ENCODE measurements at places on chromosomes 4 and X.
A peak's percentile ranks its signal among the peaks of the same experiment; 100 is the strongest.

DNA sequence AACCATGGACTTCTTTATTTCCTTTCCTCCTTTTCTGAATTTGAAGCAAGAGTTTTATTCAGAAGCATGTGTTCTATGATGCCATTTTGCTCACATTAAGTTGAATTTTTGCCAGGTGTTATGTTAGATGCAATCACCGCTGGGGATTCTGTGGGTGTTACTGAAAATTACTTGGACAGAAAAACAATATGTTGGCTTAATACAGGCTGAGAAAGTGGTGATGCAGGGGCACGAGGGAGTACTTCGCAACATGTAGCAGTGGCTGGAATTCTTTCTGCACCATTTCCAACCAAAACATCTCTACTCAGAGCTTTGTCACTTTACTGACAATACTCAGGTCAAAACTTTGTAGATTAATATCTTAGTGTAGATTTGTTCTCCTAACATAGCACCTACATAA, 109.2 kb upstream of the PCDH18 start:
- no peak for DNase-seq

DNA sequence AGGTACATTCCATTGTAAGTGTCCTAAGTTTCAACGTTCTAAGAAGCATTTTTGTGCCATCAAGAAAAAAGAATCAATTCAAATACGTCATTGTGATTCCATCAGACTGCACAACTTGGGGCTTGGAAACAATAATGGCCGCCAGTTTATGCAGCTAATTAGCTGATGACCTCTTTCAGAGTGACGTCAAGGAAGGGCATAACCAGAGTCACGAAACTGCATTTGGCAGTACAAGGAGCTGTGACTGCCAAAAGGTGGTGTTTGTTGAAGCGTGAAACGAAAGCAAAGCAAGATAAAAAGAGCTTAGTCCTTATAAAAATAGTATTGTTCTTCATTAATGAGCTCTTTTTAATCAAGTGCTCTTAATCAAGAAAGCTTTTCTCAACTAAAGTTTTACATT, 81.1 kb upstream of the SH3RF1 start:
- DNase-seq = peak; percentile 47

GRCh38 chr4:107065201-107065600, 29.1 kb upstream of the DKK2 start:
- DNase-seq = no peak

- DNase-seq = no peak
Observed at GRCh38 chr4:85760511-85760910, 285.6 kb downstream of the ARHGAP24 start.

DNA sequence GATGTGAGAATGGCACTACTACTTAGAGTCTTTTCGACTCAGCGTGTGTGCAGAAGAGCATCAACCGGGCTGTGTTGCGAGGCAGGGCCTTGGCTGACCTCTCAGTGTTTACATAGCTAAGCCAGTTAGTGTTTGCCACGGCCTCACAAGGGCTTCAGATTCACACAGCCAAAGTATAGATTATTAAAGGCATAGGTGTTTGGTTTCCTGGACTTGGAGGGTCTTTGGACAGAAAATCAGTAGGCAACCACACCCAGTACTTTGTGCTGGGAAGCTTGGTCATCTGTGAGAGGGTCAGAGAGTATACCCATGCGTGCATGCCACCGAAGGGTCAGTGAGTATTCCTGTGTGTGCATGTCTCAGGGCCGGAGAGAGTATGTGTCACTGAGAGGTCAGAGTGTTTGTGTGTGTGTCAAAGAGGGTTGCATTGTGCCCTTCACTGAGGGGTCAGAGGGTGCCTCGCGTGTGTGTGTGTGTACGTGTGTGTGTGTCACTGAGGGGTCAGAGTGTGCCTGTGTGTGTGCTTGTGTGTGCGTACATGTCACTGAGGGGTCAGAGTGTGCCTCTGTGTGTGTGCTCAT, 69.7 kb upstream of the MSANTD1 start:
- no peak for DNase-seq

DNA sequence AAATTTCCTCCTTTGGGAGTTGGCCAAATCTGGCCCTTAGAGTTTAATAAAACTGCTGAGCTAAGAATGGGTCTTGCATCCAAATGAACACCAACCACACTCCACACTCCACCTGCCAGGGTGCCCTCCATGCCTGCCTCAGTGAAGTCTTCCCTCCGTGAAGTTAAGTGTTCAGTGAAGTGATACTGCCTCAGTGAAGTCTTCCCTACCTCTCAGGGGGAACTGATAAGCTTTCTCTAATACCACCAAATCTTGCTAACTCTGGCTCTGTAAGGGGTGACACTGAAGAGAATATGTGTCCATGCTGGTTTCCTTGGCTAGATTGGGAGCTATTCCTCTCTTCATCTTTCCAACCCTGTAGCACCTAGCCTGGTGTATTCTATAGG, 27.9 kb downstream of the MED28 start:
- DNase-seq = no peak

- no peak for DNase-seq
Observed at GRCh38 chrX:103503163-103503852, 16.0 kb downstream of the RAB40A start.

- no peak for DNase-seq
Observed at GRCh38 chr4:22191565-22191964, 243.0 kb upstream of the KCNIP4 start.

DNA sequence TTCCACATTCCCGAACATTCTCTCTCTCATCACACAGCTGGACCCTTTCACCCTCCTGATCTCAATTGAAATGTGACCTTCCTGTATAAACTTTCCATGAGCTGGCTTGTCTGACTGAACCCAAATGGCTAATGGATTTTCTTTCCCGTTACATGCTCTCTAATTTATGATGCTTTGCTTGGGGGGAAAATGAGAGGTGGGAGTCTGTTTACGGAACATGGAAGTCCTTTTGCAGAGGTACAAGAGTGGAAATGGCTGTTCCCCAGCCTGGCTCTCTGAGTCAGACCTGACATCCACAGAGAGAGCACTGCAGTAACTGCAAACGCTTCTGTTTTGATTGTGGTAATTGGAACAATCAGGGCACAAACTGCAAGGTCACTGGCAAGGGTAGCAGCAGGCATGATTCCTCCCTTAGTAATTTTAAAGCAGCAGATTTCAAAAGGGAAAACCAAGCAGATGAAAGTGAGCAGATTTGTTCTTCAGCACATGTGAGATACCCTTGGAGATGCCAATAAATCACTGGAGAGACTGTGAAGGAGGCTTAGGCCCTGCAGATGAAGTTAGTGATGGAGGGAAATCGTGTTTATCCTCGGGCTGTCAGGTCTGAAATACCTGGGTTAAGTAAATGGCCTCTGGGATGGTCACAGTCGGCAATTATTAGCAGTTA, 83.9 kb downstream of the SNCA start:
- no peak for DNase-seq

DNA sequence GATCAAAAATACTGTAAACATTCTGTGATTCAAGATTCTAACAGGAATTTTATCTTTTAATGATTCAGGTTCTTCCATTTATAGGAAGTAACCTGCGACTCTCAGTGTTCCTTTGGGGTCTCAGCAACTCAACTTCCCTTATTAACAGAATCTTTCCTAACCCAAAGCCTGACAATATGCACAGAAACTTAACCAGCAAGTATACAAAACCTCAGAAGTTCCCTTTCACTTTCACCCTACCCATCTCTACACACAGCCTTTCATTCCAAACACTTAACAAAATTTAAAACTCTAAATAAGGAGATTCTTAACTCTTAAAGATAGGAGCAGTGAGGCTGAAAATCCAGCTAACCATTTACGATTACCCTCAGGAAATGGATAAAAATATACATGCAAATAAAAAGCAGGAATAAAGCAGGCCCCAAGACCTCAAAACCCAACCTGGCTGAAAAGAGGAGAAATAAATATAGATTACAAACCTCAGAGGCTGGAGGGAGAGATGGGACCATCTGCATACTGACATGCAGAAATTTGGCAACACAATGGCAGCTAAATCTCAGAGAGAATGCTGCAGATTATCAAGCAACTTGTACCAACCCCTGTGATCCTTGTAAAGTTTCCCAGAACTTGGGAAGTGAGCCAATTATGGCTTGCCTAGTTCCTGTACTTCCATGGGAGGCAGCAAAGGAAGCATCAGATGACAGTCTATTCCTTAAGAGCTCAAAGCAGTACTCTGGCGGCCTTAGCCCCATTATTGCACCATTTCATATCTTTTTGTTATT, 101.0 kb downstream of the ATP11C start:
- no peak for DNase-seq

DNA sequence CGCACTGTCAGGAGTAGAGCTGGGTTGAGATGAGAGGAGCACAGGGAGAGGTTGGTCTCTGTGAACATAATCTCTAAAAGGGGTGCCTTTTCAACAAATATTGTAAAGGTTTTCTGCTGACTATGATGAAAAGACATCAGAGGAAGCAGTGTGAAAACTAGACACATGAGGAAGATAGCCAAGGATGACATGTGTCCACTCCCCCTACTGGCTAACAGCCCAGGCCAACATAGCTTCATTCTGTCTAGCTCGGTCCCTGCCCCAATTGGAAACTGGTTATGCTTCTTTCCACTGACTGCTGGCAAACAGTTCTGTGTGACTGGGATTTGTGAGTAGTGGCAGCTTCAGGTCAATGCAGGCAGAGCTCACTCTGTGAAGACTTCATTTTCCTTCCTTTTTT, 115.4 kb upstream of the ESX1 start:
- DNase-seq = no peak

GRCh38 chr4:1255151-1255550, 6.2 kb upstream of the CTBP1 start:
- no peak for DNase-seq

DNA sequence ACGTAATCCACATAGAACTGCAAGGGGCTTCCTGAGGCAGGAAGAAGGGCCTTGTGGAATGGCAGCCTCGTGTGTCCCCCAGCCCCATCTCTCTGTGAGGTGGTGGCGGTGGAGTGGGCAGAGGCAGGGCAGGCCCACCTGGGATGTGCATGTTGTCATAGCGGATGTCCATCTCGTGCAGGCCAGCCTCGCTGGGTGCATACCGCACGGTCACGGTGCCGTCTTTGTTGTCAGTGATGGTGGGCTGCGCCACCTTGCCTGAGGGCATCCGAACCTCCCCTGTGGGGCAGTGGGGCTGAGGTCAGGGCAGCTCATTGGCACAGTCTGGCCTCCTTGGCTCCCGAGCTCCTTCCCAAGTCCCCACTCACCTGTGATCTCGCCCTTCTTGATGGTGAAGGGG, 20.4 kb downstream of the FLNA start:
- no peak for DNase-seq

GRCh38 chr4:109548655-109549054, 11.4 kb upstream of the MCUB start:
- no peak for DNase-seq

GRCh38 chr4:68162196-68162595, 32.5 kb upstream of the TMPRSS11F start:
- no peak for DNase-seq

DNA sequence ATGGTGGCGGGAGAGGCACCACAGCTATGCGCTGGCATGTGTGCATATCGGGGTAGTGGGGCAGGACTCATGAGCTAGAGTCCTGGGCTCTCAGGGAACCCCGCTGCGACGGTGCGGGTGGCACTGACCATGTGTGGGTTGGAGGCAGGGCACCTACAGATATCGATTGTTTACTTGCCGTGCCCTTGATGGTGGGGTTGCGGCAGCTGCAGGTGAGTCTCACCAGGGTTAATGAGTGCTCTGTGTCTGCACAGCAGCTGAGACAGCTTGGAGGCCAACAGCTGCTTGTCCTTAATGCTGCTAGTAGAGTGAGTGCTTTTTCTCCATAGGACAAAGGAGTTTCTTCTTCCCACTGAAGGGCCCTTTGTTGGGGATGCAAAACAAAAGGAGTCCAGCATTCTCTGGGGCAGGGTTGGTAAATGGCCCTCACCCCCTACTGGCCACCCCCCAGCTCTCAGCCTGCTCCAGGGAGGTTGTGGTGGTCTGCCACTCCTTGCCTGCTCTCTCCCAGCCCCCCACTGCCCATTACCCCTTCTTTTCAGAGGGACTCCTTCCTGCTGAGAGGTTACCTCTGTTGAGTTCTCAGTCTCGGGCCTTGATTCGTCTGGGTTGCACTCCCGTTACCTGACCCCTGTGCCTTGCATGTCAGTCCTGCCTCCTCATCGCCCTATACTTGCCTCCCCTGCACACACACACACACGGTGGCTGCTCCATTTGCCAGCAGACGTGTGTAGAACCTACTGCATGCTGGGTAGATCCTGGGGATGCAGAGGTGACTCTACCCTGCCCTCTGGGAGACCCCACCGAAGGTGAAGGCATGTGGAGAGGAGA, 52.8 kb downstream of the TBC1D14 start:
- DNase-seq = peak; percentile 67

DNA sequence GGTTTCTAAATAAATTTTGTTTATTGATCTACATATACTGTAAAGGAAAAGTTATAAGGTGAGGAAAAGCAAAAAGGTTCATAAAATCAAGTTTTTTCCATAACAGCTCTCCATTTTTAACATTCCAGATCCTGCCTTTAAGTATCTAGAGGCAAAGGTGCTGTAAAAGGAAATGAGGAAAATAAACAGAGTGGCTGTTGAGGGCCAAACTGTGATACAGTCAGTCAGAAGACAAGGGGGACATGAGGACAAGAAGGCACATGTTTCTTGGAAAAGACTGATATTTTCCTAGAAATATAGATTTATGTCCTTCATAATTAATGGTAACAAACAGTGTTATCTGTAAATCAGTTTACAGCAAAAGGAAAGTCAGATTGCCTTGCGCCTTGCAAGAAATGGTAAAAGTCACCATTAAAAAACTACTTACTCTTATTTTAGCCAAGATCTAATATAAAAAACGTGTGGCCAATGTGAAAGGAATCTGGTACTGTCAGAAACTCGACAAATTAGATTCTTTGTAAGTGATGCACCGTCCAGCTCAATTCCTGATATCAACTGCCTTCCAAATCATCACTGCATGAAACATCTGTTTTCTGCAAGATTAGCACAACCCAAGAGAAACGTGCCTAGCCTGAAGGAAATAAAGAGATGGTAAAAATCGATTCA, 34.0 kb upstream of the VEGFD start:
- DNase-seq = no peak

DNA sequence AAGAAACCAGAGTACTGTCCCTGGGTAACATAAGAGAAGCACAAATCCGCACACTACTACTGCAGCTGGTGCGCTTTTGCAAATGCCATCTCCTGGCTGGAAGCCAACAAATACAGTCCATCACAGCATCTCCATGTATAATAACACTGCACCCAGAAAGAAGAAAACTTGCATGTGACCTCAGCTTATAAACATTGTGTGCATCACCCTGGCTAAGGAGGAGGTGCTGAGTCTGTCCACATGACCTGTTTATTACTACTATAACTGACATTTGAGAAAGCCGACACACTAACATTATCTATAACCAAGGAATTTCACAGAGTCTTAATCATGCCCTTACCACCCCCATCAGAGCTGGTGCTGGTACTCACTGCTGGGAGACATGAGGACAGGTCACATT, 516.8 kb downstream of the CFAP47 start:
- DNase-seq = no peak

Measured in hypothalamus (tissue), 51 donors.